Left ventricle myocardium inferior (tissue), 1 donor: ENCODE measurements at places on chromosomes 11 and 22. TPM values are rescaled to one million over a fixed set of nuclear protein-coding genes. Genes with fewer than 3 reads are reported as not detected.
A peak's percentile ranks its signal among the peaks of the same experiment; 100 is the strongest.

DNA sequence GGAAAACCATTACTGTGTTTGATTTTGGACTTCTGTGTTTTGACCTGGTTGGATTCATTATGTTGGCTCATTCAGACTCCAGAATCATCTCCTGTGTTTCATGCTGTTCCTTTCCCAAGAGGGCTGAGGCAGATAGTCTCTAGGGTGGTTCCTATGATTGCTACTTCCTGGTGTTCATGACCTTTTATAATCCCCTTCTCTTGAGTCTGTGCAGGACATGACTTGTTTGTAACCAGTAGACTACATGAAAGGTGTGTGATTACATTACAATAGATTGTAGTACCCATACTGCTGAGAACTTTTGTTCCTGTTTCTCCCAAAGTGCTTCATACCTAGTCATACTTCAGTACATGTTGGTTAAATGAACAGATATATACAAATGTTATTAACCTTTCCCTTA, 700.6 kb downstream of the METTL15 start:
- no peaks in the 10 kb centered on the region for H3K4me1 ChIP-seq
- DNase-seq = no peak
- no peaks in the 10 kb centered on the region for H3K36me3 ChIP-seq
- H3K27ac ChIP-seq = no peak overlapping the region

GRCh38 chr22:19565382-19566278, 41.4 kb upstream of the CLDN5 start:
- no peaks in the 10 kb centered on the region for H3K27me3 ChIP-seq
- H3K4me3 ChIP-seq = no peak overlapping the region
- no peaks in the 10 kb centered on the region for H3K36me3 ChIP-seq
- peak overlapping the region; percentile 80 for H3K27ac ChIP-seq
- DNase-seq = no peak

GRCh38 chr11:45900916-45901617, 6.0 kb downstream of the FREY1 start:
- H3K27me3 ChIP-seq = no peaks in the 10 kb centered on the region
- peak overlapping the region; percentile 73 for H3K4me3 ChIP-seq
- H3K27ac ChIP-seq = no peak overlapping the region
- DNase-seq = no peak
- H3K36me3 ChIP-seq = peaks cover 6% of the 10 kb centered on the region

- DNase-seq = no peak
- no peak overlapping the region for H3K27ac ChIP-seq
- H3K4me1 ChIP-seq = peaks cover 56% of the 10 kb centered on the region
- peaks cover 99% of the 10 kb centered on the region for H3K27me3 ChIP-seq
Measured at GRCh38 chr11:124745270-124745834, 5.6 kb downstream of the NRGN start.

CCDC15 gene
- 0.25 TPM for total RNA-seq
